ENCODE measurements at places on chromosomes 3 and 15. TPM values are rescaled to one million over a fixed set of nuclear protein-coding genes. Genes with fewer than 3 reads are reported as not detected.

- H3K27me3 ChIP-seq: no peaks in the 10 kb centered on the region
- H3K27ac ChIP-seq: no peak overlapping the region
- H3K4me3 ChIP-seq: no peak overlapping the region
- no peak for DNase-seq
- no peaks in the 10 kb centered on the region for H3K4me1 ChIP-seq
- H3K36me3 ChIP-seq: no peaks in the 10 kb centered on the region
Measured at GRCh38 chr3:154952553-154952952, 127.6 kb upstream of the MME start.

- no peaks in the 10 kb centered on the region for H3K4me1 ChIP-seq
- no peaks in the 10 kb centered on the region for H3K27me3 ChIP-seq
- no peak overlapping the region for H3K4me3 ChIP-seq
- DNase-seq: no peak
- no peaks in the 10 kb centered on the region for H3K36me3 ChIP-seq
Measured at GRCh38 chr15:34501131-34501530, 63.5 kb upstream of the GOLGA8A start.

- DNase-seq: no peak
- H3K27ac ChIP-seq: no peak overlapping the region
- H3K4me3 ChIP-seq: peak overlapping the region; percentile 96
- H3K27me3 ChIP-seq: no peaks in the 10 kb centered on the region
- no peaks in the 10 kb centered on the region for H3K36me3 ChIP-seq
- peaks cover 4% of the 10 kb centered on the region for H3K4me1 ChIP-seq
Measured at GRCh38 chr3:138594935-138595610, 1.0 kb upstream of the CEP70 start.

- H3K27ac ChIP-seq: no peak overlapping the region
- no peak overlapping the region for H3K4me3 ChIP-seq
- peaks cover 3% of the 10 kb centered on the region for H3K27me3 ChIP-seq
- H3K4me1 ChIP-seq: peaks cover 7% of the 10 kb centered on the region
- no peak for DNase-seq
- H3K36me3 ChIP-seq: no peaks in the 10 kb centered on the region
Measured at GRCh38 chr3:131082871-131083863, 56.5 kb downstream of the NEK11 start.

GRCh38 chr15:65409036-65409631 is 13.6 kb downstream of the IGDCC4 start:
- H3K4me1 ChIP-seq: peaks cover 19% of the 10 kb centered on the region
- DNase-seq: no peak
- H3K27me3 ChIP-seq: peaks cover 4% of the 10 kb centered on the region
- no peaks in the 10 kb centered on the region for H3K36me3 ChIP-seq

DNA sequence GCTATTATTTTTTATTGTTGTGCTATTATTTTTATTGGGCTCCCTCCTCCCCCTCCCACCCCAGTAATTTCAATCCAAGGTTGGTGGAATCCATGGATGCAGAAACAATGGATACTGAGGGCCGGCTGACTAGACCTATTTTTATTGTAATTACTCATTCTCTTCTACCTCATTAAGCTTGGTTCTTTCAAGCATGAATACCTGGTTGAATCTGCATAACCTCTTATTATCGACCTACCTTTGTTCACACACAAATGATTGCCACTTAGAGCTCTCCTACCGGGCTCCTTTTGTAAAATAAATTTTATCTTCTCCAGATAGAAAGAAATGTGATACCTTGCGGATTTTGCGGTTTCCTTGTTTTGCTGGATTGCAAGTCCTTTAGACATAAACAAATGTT is 31.6 kb downstream of the BTD start:
- no peak overlapping the region for H3K27ac ChIP-seq
- H3K27me3 ChIP-seq: peaks cover 10% of the 10 kb centered on the region
- no peak overlapping the region for H3K4me3 ChIP-seq
- H3K36me3 ChIP-seq: no peaks in the 10 kb centered on the region

DNA sequence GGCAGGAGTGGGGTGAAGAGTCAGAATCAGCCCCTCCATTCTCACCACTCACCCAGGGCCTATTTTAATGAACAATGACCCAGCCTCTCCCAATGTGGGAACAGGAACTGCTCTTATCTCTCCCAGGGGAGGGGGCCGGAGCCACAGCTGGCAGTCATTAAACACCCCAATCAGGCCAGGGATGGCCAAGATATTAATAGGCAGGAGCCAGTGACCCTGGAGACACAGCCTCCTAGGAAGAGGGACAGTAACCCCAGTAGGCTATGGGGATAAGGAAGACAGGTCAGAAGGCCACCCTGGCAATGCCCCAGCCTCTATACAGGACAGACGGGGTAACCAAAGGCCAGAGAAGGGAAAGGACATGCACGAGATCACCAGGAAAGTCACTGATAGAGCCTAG is 38.6 kb downstream of the VIPR1 start:
- peak overlapping the region; percentile 31 for H3K27ac ChIP-seq
- no peak for DNase-seq
- peak overlapping the region; percentile 47 for H3K4me3 ChIP-seq
- H3K27me3 ChIP-seq: peaks cover 4% of the 10 kb centered on the region

- H3K36me3 ChIP-seq: no peaks in the 10 kb centered on the region
- H3K4me3 ChIP-seq: no peak overlapping the region
- H3K27me3 ChIP-seq: no peaks in the 10 kb centered on the region
- DNase-seq: no peak
Measured at GRCh38 chr3:36890261-36890660, 54.6 kb downstream of the TRANK1 start.

GRCh38 chr15:75037685-75038084 is 14.3 kb downstream of the PPCDC start:
- H3K4me3 ChIP-seq: no peak overlapping the region
- peaks cover 26% of the 10 kb centered on the region for H3K4me1 ChIP-seq
- no peak overlapping the region for H3K27ac ChIP-seq

- DNase-seq: no peak
- no peak overlapping the region for H3K27ac ChIP-seq
- no peak overlapping the region for H3K4me3 ChIP-seq
- no peaks in the 10 kb centered on the region for H3K36me3 ChIP-seq
Measured at GRCh38 chr3:49880581-49881315, 11.0 kb upstream of the CAMKV start.

GRCh38 chr3:193869221-193870201 is 266.4 kb upstream of the HES1 start:
- DNase-seq: peak; percentile 44
- peaks cover 10% of the 10 kb centered on the region for H3K27me3 ChIP-seq
- no peak overlapping the region for H3K27ac ChIP-seq
- peaks cover 6% of the 10 kb centered on the region for H3K36me3 ChIP-seq

DNA sequence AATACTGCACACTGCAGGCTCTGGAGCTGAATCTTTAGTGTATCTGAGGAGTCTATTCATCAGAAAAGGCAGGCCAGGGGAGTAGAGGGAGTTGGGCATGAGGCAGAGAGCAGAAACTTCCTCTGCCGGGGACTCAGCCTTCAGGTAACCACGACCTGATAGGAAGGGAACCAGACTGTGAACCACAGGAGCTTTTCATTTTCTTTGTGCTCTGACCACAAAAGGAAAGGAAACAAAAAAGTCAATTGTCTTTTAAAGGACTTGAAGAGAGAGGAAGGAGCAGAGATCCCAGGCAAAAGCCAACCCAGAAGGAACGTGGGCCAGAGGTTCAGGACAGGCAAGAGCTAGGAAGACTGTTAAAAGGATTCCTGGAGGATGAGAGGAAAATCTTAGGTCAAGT is 573.3 kb downstream of the EPHB1 start:
- H3K36me3 ChIP-seq: no peaks in the 10 kb centered on the region
- H3K4me3 ChIP-seq: no peak overlapping the region
- no peak overlapping the region for H3K27ac ChIP-seq

DNA sequence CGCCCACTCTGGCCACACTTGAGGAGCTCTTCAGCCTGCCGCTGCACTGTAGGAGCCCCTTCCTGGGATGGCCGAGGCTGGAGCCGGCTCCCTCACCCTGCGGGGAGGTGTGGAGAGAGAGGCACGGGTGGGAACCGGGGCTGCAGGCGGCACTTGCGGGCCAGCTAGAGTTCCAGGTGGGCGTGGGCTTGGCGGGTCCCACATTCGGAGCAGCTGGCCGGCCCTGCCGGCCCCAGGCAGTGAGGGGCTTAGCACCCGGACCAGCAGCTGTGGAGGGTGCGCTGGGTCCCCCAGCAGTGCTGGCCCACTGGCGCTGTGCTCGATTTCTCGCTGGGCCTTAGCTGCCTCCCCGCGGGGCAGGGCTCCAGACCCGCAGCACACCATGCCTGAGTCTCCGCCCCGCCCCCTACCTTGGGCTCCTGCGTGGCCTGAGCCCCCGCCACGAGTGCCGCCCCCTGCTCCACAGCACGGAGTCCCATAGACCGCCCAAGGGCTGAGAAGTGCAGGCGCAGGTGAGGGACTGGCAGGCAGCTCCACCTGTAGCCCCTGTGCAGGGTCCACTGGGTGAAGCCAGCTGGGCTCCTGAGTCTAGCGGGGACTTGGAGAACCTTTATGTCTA is 71.9 kb downstream of the IL12A start:
- no peak for DNase-seq
- H3K4me1 ChIP-seq: no peaks in the 10 kb centered on the region
- H3K36me3 ChIP-seq: no peaks in the 10 kb centered on the region
- no peak overlapping the region for H3K27ac ChIP-seq

The TMEM207 gene
- not detected for total RNA-seq

The BCL2A1 gene
- 2.1 TPM for total RNA-seq

The C15orf62 gene
- total RNA-seq: not detected

The GP9 gene
- total RNA-seq: 1.5 TPM

The RUVBL1 gene
- total RNA-seq: 30.3 TPM

The C3orf70 gene
- 1.4 TPM for total RNA-seq

The GOLGA8J gene
- total RNA-seq: not detected

The STRIT1 gene
- total RNA-seq: not detected

The MYZAP gene
- 55.3 TPM for total RNA-seq

The GPR62 gene
- total RNA-seq: not detected

Data from endothelial cell (in vitro differentiated cells).